ENCODE measurements at places on chromosomes 2 and 18.

GRCh38 chr2:61775956-61776570 lies 77.8 kb downstream of the FAM161A start:
- no peak for DNase-seq

- no peak for DNase-seq
Measured at GRCh38 chr18:23300231-23300805, 152.8 kb upstream of the RIOK3 start.

DNA sequence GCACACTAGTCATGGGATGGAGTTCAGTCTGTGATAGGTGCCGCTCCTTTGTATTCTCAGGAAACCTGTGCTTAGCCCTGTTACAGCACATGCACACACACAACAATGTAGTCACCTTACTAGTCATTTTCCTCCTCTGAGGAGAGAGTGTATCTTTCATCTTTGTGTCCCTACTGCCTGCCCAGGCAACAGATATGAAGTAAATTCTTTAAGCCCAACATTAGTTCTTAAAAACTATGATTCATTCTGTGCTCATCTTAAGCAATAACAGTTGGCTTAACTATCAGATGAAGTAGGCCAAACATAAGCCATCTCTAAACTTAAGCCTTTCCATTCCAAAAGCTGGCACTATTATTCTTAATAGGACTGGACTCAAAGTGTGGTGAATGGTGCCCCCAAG lies 186.5 kb downstream of the LNPK start:
- no peak for DNase-seq

GRCh38 chr2:108048752-108049151 lies 62.4 kb downstream of the SLC5A7 start:
- no peak for DNase-seq

- DNase-seq, result no peak
Measured at GRCh38 chr2:181697571-181697970, 17.3 kb upstream of the NEUROD1 start.

- no peak for DNase-seq
Measured at GRCh38 chr2:109089602-109090300, 39.3 kb upstream of the SH3RF3 start.

DNA sequence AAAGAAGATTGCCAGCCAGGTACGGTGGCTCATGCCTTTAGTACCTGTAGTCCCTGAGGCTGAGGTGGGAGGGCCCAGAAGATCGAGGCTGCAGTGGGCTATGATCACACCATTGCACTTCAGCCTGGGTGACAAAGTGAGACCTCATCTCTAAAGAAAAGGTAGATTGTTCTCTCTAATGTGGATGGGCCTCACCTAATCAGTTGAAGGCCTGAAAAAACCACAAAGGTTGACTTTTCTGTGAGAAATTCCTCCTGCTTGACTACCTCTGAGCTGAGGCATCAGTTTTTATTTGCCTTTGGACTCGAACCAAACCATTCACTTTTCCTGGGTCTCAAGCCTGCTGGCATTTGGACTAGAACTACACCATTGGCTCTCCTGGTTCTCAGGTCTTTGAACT lies 142.1 kb upstream of the CYP26B1 start:
- DNase-seq, result no peak

DNA sequence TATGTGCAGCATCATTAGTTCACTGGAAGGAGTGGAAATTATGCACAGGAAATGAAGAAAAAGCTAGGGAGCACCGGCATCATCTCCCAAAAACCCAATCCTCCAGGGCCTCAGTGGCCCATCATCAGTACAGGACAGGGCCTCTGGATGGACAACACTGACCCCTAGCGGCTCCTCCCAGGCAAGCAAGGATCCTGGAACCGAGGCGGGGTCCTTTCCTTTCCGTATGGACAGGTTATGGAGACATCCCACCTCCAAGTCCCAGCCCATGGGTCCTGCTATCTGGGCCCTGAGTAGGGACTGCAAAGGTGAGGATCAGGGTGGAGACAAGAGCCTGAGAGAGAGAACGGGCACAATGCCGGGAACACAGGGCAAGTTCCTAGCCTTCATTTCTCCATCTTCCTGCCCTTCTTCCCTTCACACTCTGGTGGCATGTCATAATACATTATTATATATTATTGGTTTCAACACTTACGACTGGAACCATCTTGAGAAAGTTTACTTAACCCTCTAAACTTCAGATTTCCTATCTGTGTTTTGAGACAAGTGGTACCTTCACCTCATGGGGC lies 68.2 kb downstream of the ZNF516 start:
- DNase-seq, result peak; percentile 22

DNA sequence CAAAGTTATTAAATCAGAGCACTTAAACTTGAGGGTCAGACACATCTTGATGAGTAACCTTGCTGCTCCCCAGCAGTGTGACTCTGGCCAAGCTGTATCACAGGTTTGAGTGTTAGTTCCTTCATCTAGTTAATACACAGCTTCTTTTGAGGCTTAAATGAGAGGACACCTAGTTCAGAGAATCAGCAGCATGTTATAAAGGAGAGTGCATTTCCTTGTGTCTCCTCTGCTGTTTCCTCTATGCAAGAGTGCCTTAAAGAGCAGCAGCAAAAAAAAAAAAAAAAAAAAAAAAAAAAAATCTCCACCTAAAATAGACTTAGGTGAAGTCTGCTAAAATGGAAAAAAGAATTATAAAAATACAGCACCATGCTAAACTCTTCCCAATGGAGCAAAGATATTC lies 261.9 kb downstream of the TCF4 start:
- DNase-seq, result no peak

DNA sequence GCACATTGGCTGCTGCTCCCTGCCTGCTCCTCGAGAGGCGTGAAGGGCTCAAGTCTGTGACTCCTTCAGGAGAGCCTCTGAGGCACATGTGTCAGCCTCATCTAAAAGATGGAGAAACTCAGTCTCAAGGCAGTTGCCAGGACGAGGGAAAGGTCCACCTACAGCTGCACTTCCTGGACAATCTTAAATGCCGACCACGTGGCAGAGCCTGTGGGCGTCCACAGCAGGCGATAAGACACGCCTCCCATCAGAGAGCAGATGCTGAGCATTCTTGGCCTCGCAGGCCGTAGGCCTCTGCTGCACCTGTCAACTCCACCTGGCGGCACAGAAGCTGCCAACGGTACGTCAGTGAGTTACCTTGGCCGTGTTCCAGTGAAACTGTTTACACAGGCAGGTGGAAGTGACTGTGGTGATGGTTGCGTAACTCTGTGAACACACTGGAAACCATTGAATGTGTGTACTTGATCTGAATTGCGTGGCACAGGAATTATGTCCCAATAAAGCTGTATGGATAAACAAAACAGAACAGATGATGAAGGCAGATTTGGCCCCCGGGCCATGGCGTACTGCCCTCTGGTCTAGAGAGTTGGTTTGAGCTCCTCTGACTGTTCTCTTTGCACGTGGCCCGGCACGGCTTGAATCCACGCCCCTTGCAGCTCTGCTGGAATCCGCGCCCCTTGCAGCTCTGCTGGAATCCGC lies 114.5 kb downstream of the RNF144A start:
- peak; percentile 37 for DNase-seq

DNA sequence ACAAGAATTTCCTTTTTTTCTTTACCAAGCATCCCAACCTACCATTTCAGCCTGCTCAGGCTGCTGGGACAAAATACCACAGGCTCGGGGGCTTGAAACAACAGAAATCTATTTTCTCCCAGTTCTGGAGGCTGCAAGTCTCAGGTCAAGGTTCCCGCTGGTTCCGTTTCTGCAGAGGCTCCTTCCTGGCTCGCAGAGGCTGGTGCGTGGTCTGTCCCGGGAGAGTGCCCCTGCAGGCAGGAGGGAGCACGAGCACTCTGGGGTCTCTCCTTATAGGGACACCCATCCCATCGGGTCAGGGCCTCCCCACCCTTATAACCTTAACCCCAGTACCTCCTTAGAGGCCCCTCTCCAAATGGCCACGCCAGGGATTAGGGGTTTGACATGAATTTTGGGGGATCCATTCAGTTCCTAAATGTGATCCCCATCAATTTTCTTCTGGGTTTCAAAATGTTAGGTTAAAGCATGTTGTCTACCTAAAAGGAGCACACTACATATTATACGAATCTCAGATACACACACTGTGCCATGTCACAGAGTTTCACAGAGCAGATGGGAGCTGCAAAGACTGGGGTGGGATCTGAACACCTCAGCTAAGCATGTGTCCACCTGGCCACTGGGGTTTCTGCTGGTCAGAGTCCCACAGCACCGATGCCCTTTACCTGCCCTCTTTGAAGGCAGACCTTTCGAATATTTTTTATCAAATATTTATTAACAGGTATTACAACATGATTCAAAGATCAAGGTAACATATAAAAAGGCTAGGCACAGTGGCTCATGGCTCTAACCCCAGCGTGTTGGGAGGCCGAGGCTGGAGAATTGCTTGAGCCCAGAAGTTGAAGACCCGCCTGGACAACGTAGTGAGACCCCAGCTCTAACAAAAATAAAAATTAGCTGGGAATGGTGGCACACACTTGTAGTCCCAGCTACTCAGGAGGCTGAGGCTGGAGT lies 17.6 kb upstream of the ADI1 start:
- DNase-seq, result peak; percentile 31

DNA sequence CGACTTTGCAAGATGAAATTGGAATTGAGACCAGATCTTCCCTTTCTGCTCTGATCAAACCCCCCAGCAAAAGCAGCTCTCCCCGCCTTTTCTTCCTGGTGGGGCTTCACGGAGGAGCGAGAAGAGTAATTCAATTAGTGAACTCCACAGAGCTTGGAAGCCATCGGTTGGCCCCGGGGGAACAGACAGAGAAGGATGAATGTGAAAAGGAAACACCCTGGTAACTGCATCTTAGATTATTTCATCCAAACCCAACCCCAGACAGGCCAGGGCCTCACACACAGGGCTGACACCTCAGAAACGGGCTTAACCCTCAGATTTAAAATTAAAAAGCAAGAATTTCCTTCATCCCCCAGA lies 18.3 kb downstream of the SMAD7 start:
- no peak for DNase-seq

GRCh38 chr18:12038082-12038638 lies 55.5 kb upstream of the ANKRD62 start:
- peak; percentile 49 for DNase-seq

GRCh38 chr18:79560042-79560860 lies 119.4 kb upstream of the CTDP1 start:
- DNase-seq, result no peak

- no peak for DNase-seq
Measured at GRCh38 chr2:132415256-132415914, 1.2 kb upstream of the GPR39 start.

DNA sequence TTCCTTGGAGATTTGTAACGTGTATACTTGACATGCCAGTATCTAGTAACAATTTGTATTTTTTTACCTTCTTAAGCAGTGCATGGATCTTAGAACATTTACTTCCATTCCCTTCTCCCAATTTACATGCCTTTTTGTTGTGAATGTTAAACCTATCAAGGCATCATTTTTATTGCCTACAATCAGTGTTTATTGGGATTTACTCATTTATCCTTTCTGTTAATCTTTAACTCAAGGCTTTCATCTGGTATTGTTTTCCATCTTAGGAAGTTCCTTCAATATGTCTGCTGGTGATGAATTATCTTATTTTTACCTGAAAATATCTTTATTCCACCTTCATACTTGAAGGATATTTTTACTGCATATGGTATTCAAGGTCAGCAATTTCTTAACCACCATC lies 88.5 kb upstream of the EMILIN2 start:
- no peak for DNase-seq

GRCh38 chr2:88764850-88765153 lies 73.3 kb downstream of the RPIA start:
- no peak for DNase-seq

- DNase-seq, result peak; percentile 84
Measured at GRCh38 chr2:218272531-218273212, 2.4 kb downstream of the PNKD start.

GRCh38 chr2:7241041-7241745 lies 324.0 kb downstream of the RNF144A start:
- no peak for DNase-seq

All from activated CD4-positive, alpha-beta T cell treated with anti-CD3 and anti-CD28 coated beads for 48 hours (primary cell).